ENCODE measurements at places on chromosomes 5 and 9.

DNA sequence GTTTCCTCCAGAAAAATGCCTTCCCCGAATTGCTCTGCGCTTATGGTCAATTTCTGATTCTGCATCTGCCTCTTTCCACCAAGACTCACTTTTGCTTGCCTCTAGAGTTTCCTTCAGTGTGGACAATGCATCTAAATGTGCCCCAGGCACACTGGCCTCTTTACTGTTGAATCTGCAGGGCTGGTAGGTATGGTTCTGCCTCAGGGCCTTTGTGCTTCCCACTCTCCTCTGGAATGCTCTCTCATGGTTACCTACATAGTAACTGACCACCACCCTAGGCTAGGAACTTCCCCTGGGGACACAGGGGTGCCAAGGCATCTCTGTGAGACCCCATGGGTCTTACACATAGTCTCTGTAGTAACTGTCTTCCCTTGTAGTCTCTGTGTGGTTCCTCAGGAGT, 1258.6 kb downstream of the CDH12 start:
- DNase-seq: no peak

- no peak for DNase-seq
Observed at GRCh38 chr9:94839398-94839797, 112.9 kb downstream of the AOPEP start.

- DNase-seq: no peak
Observed at GRCh38 chr9:3830291-3830690, 304.5 kb upstream of the RFX3 start.

- DNase-seq: peak; percentile 48
Observed at GRCh38 chr5:59380350-59380951, 513.1 kb downstream of the PDE4D start.

DNA sequence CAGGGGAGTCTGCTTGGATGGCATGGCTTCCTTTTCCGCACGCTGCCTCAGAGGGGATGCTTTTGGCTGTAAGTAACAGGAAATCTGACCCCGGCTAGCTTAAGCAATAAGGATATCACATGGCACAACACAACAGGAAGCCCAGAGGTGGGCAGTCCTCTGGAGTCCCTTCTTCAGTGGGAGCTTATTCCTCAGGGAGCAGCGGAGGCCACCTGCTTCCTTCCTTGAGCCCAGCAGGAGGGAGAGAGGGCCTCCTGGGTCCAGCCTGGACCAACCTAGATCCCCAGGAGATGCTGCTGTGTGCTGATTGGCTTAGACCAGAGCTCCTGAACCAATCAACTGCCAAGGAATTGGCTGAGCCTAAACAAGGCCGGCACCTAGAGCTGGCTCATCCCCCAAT, 66.3 kb downstream of the C9orf50 start:
- DNase-seq: no peak

DNA sequence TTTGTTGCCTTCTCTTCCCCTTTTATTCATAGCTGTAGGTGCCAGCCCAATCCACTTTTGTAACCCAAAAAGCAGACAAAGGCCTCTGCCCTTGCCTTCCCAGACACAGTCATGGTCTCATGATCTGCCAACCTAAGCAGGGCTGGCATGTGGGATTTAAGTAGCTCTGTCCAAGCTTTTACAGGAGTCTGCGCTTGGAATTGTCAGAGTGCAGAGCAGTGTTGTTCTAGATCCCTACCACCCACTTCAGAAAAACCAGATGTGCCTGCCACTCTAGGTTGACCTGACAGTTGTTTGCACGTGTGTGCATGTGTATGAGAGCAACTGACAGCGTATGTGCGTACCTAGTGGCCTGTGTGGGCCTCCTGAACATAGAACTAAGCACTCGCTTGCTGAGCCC, 87.8 kb upstream of the SPRY4 start:
- no peak for DNase-seq

DNA sequence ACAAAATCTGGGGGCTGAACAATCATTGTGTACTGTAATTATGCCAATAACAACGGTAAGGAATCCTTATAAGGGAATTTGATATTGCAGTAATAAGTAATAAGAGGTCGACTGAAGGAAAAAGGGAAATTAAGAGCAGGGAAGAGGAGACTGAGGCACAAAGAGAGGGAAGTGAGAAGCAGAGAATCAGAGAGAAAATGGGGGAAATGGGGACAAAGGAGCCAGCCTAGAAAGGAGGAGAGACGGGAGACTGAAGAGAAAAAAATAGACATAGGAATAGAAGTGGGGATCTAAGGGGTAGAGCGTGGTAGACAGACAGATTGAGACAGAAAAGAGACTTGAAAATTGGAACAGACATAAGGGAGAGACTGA, 518 bp upstream of the ZNF300 start:
- DNase-seq: no peak

GRCh38 chr5:81234299-81234698, 1.2 kb downstream of the CKMT2 start:
- no peak for DNase-seq

DNA sequence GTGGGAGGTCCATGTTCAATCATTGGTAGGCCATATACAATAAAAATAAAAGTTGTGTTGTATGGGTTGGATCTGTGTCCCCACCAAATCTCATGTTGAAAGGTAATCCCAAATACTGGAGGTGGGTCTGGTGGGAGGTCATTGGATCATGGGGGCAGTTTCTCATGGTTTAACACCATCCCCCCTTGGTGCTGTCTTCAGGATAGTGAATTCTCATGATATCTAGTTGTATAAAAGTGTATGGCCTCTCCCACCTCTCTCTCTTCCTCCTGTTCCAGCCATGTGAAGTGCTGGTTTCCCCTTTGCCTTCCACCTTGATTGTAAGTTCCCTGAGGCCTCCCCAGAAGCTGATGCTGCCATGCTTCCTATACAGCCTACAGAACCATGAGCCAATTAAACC, 15.1 kb downstream of the SPATA9 start:
- DNase-seq: no peak

DNA sequence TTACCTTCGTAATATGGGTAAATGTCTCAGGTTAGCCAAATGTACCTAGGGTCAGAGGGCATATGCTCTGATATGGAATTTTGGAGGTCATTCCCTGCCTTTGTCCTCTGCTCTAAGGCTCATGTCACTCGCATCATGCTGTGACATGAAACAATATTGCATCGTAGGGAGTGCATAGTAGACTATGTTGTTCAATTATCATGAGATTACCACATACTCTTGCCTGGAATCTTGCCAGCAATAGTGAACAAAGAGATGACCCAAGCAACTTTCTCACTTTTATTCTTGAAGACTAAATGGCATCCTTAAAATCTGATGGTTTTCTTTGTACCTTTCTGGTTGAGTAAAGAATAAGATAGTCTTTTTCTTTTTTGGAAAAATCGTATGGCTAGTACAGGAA, 27.6 kb downstream of the ZNF462 start:
- no peak for DNase-seq

- no peak for DNase-seq
Observed at GRCh38 chr9:107312376-107313050, 29.4 kb downstream of the RAD23B start.

DNA sequence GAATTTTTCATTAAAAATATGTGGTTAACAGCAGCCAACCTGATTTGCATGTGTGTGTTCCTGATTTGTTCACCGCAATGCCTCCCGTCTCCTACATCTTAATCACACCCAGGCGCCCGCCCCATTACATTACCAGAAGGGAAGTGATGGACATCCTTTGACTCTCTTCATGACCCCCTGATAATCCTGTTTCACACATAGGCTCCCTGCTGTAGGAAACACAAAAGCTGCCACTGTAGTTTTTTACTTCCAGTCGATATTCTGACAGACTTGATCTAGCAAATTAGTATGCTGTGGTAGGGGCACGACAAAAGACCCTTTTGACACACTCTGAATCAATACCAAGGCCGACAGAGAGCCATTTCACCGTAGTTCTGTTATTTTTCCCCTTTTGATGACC, 287.8 kb upstream of the ISL1 start:
- no peak for DNase-seq

DNA sequence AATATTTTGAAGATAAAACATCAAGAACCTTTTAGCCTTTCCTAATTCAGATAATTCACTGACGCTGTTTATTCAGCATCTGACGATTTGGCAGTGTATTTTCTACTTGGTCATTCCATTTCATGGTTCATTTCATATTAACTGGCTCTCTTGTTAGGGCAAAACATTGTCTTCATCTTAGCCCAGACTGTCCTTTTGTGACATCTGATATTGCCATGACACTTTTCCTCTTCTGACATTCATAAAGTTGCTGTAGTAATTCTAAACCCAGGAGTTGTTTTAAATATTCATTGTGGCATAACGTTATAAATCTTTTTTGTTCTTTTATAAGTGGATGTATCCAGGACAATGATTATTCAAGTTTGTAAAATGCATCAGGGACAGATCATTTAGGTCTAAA, 1.8 kb downstream of the SCAMP1 start:
- no peak for DNase-seq

DNA sequence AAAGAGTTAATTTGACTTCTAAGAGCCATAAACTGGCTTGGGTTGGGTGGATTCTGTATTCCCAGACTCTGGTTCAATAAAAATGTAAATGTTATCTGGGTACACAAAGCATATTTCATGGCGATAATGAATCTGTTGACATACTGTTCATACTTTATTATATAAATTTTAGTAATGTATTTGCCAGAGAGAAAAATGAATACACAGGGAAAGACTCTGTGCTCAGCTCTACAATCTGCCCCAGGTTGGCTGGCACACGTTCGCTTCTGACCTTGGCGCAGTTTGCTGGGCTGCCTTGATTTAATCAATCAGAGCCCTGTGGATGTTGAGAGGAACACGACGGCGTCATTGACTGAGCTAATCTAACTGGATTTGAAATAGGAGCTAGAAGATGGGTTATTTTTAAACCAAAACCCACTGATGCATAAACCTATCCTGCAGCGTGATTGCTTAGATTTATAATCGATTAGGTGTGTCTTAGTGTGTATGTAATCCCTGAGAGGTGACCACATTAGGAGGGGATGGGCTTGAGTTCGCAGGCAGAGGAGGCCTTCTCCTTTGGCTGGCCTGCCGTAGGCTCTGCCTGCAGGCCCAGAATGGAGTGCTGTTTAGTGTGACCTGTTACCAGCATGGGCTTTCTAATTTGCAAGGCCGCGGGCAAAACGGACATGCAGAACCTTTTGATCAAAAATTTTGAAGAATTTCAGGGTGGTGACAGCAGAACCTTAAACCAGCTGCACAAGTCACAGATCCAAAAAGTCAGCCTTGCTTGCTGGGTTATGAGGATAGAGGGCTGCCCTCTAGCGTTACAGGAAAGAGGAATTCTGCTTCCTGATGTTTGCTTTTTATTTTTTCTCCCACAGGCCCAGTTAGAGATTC, 3.9 kb upstream of the ADCY2 start:
- peak; percentile 35 for DNase-seq

All from DMS79 treated with DMSO at 0.1 percent for 48 hours (cell line).